Esophagus squamous epithelium (tissue), 5 donors: ENCODE measurements at places on chromosomes 1 and 21.
A peak's percentile ranks its signal among the peaks of the same experiment; 100 is the strongest.

DNA sequence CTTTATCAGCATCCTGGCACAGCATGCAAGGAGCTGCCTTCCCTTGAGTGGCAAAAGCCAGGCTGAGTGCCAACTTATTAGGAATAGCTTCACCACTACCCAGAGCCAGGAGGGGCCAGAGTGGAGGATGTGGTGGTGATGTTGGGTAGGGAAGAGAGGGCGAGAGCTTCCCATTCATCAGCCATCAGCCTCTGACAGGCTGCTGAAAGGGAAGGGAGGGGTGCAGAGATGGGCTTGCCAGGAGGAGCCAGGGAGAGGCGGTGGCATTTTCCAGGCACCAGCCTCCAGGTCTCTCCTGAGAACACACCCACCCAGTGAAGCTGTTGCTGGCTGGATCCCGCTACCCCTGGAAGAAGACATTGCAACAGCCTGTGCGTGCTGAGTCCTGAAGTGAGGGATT, 168.5 kb downstream of the ACTL8 start:
- H3K27ac ChIP-seq, result no peak overlapping the region
- no peak overlapping the region for H3K4me3 ChIP-seq
- DNase-seq, result no peak
- H3K4me1 ChIP-seq, result no peaks in the 10 kb centered on the region

DNA sequence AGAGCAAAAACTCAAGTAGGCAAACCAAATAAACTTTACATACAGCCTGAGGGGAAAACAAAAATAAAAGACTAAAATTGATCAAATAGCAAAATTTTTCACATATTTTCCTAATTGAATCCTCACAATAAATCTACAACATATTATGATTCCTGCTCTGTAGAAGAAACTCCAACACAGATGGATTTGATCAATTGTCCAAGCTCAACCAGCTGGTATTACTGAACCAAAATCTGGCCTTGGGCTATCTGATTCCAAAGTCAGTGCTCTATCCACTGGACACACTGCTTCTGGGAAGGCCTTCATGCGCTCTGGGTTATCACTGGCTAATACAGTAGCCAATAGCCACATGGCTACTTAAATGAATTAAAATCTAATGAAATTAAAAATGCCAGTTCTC, 39.3 kb downstream of the PCNX2 start:
- peaks cover 20% of the 10 kb centered on the region for H3K36me3 ChIP-seq
- no peak overlapping the region for H3K4me3 ChIP-seq
- no peaks in the 10 kb centered on the region for H3K4me1 ChIP-seq
- H3K27ac ChIP-seq, result no peak overlapping the region

DNA sequence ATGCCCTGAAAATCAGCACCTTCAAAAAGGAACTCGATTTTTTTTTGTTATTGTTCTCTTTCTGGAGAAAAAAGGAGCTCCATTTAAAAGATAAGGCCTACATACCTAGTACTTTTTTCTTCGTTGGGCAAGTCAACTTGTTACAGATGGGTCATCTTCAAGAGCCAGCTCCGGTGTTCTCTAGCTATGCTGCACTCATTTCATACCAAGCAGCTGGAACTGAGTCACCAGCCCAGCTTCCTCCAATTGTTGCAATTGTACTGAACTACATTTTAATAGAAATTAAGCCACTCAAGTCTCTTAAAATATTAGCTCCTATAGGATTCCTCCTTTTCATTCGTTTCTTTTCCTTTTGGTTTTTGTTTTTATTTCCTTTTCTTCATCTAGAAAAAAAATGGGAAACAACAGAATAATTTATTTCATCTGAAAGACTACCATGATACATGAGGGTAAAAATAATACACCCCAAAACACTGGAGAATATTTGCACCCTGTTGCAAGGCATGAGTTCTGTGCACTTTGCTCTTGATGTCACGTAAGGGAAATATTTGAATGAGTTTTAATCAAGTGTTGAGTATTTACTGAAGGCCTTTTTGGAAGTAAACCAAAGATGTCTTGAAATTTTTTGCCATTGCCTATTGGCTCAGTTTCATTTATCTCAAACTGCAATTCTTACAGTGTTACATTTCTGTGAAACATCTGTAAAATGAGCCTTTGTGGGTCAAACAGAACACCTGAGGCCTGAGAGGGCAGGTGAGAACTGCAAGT, 60.5 kb downstream of the CLIC4 start:
- no peaks in the 10 kb centered on the region for H3K36me3 ChIP-seq
- no peak for DNase-seq
- peaks cover 18% of the 10 kb centered on the region for H3K4me1 ChIP-seq

DNA sequence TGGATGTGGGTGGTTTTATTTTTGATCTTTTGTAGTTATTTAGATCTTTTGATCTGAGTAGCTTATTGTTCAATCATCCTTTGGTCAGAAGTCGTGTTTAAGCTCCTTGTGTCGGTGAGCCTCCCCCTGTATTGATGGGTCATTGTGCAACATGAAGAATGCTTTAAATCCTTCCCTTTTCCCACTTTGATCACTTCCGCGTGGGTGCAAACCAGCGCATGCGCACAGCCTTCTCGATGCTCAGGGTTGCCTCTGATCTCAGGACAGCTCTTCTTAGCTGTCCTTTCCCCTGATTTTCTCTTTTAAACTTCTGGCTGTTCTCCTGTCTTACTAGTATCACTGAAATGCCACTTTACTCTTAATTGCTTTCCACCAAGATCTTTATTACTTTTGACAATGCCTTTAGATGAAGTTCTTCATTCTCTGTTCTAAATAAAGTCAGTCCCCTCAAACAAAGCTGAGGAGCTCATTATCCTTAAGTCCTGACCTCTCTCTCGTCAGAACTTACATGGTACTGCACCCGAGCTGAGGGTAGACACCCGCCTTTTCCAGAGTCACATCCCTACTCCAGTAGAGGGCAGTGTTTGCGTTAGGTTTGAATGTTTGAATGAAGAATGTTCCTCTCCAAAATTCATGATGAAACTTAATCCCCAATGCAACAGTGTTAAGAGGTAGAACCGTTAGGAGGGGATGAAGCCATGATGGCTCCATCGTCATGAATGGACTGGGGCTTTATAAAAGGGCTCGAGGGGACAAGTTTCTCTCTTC, 547.9 kb upstream of the TMPRSS15 start:
- no peaks in the 10 kb centered on the region for H3K4me1 ChIP-seq
- H3K27ac ChIP-seq, result no peak overlapping the region
- no peaks in the 10 kb centered on the region for H3K27me3 ChIP-seq
- H3K4me3 ChIP-seq, result no peak overlapping the region
- no peaks in the 10 kb centered on the region for H3K36me3 ChIP-seq
- DNase-seq, result no peak

DNA sequence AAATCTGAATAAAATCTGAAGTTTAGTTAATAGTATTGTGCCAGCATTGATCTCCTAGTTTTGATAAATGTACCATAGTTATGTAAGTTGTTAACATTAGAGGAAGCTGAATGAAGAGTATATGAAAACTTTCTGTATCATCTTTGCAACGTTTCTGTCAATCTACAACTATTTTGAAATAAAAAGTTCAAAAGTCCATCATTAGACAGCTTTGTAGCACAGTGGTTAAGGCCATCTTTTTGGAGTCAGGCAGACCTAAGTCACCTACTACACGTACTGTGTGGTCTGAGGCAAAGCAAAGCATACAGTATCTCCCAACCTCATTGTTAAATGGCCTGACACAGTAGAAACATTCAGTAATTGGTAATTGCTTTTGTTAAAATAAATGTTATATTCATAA, 47.9 kb upstream of the ATP1A1 start:
- H3K27me3 ChIP-seq, result no peaks in the 10 kb centered on the region
- H3K4me1 ChIP-seq, result no peaks in the 10 kb centered on the region
- no peak for DNase-seq
- H3K36me3 ChIP-seq, result no peaks in the 10 kb centered on the region
- no peak overlapping the region for H3K4me3 ChIP-seq
- no peak overlapping the region for H3K27ac ChIP-seq

- H3K36me3 ChIP-seq, result no peaks in the 10 kb centered on the region
- H3K4me3 ChIP-seq, result no peak overlapping the region
Observed at GRCh38 chr1:39926820-39927219, 25.1 kb upstream of the MYCL start.

DNA sequence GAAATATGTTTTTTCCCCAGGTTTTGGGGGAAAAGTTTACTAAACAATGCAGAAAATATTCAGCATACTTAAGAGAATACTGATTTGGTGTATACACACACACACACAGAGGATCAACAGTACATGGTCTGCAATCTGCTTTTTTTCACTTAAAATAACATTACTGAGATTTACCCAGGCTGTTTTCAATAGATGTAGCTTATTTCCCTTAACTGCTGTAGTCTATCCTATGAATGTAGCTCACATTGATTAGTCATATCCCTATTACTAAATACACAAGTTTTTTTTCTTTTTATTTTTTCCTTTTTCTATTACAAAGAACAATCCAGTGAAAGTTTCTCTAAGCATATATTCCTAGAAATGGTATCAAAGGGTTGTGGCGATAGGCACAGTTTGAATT, 266.7 kb upstream of the GREM2 start:
- no peak overlapping the region for H3K27ac ChIP-seq
- no peaks in the 10 kb centered on the region for H3K27me3 ChIP-seq
- H3K4me1 ChIP-seq, result no peaks in the 10 kb centered on the region
- DNase-seq, result no peak

DNA sequence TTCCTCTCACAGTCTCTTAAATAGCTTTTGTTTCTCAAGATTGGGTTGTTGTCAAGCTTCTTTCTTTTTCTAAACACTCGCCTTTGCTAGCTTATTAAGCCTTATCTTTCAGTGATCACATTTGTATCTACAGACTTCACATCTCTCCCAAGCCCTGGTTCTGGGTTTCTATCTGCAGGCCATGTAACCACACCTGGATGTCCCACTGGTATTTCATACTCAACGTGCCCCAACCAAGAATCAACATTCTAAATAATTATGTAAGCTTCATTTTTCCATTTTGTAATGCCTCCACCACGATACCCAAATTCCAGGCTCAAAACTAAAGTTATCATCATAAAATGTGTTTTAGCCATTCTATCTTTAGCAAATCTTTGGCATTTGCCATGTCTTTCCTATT, 372.2 kb downstream of the USH2A start:
- DNase-seq, result no peak
- H3K4me1 ChIP-seq, result no peaks in the 10 kb centered on the region
- no peak overlapping the region for H3K27ac ChIP-seq
- H3K36me3 ChIP-seq, result no peaks in the 10 kb centered on the region
- no peaks in the 10 kb centered on the region for H3K27me3 ChIP-seq

DNA sequence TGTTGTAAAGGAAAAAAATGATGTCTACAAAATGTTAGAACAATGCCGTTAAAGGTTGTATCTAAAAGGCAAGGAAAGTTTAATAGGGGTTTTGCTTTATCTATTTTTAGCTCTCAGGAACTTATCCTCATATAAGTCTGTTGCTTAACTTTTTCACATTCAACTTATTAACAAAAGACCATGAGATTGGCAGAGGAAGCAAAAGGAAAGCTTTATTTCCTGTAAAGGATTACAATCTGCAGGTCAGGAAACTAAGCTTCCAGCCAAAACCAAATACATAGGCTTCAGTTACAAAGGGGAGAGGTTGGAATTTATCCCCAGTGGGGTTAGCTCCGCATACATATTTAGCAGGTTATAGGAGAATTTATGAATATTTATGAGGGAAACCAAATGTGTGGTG, 58.7 kb upstream of the KIAA1614 start:
- peaks cover 2% of the 10 kb centered on the region for H3K4me1 ChIP-seq
- no peak overlapping the region for H3K27ac ChIP-seq
- no peaks in the 10 kb centered on the region for H3K27me3 ChIP-seq
- no peak for DNase-seq
- H3K4me3 ChIP-seq, result no peak overlapping the region
- no peaks in the 10 kb centered on the region for H3K36me3 ChIP-seq

DNA sequence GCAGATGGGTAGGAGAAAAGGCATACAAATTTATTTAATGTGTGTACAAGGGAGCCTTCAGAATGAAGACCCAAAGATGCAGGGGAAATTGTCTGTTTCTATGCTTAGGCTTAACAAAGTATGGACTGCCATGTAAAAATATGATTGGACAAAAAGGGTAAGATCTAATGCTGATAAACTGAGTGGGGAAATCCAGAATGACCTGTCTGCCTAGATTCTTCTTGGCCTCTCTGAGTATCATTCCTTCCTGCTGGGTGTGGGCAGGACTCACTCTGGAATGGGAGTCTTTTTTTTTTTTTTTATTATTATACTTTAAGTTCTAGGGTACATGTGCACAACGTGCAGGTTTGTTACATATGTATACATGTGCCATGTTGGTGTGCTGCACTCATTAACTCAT, 61.0 kb downstream of the IGSF5 start:
- H3K27me3 ChIP-seq, result no peaks in the 10 kb centered on the region
- H3K4me1 ChIP-seq, result no peaks in the 10 kb centered on the region
- DNase-seq, result no peak

- H3K27me3 ChIP-seq, result no peaks in the 10 kb centered on the region
- H3K27ac ChIP-seq, result peak overlapping the region; percentile 95
- H3K4me3 ChIP-seq, result peak overlapping the region; percentile 34
Observed at GRCh38 chr1:32758795-32759430, 56.3 kb upstream of the SYNC start.

GRCh38 chr1:10730985-10731384, 65.5 kb downstream of the CASZ1 start:
- H3K4me1 ChIP-seq, result no peaks in the 10 kb centered on the region
- no peaks in the 10 kb centered on the region for H3K36me3 ChIP-seq
- DNase-seq, result no peak
- H3K4me3 ChIP-seq, result no peak overlapping the region

DNA sequence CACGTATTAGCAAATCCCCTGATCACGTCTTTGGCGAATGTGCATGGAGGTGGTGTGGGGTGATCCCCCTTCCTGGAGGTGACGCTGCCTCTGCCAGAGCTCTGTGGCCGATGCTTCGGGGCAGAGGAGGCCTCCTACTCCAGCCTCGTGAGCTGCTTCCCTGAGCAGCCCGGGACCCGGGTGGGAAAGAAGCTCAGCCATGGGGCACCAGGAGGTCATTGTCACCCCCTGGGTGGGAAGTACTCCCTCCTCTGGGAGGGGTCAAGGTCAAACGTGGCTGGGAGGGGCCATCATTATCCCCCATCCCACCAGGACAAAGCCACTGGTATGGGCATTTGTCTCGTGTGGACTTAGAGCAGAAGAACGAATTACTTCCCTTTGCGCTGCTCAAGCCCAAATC, 40.7 kb downstream of the KCNAB2 start:
- no peaks in the 10 kb centered on the region for H3K4me1 ChIP-seq
- H3K4me3 ChIP-seq, result no peak overlapping the region
- H3K36me3 ChIP-seq, result no peaks in the 10 kb centered on the region
- H3K27ac ChIP-seq, result no peak overlapping the region
- no peaks in the 10 kb centered on the region for H3K27me3 ChIP-seq
